Motor neuron (in vitro differentiated cells): ENCODE measurements at places on chromosomes 16 and 17.

- no peak for ATAC-seq
These were observed 33.9 kb upstream of the ATP2C2 start for GRCh38 chr16:84334482-84334881.

GRCh38 chr17:5592382-5592781, 8.1 kb upstream of the NLRP1 start:
- ATAC-seq = peak; percentile 76

GRCh38 chr17:50922721-50923405, 56.7 kb upstream of the TOB1 start:
- ATAC-seq = no peak

DNA sequence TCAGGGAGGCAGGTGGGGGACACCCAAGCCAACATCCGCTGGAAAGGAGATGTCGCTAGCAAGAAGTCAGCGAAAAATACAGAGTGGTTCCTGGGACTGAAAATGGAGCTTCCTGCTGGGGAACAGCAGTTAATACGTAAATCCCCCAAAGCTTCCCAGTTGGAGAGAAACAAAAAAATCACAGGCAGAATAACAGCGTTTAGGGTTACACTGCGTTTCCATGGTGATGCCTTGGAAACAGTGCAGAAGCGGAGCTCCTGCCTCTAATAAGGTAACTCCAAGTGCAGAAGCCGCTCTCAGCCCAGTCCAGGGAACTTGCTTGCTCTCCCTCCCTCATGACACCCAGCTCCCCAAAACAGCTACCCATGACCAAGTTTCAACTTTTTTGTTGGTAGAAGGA, 73.4 kb downstream of the PLD6 start:
- ATAC-seq = no peak

GRCh38 chr16:57693550-57693949, 1.1 kb upstream of the DRC7 start:
- no peak for ATAC-seq

GRCh38 chr17:48439875-48440505, 10.0 kb upstream of the SKAP1 start:
- peak; percentile 43 for ATAC-seq

DNA sequence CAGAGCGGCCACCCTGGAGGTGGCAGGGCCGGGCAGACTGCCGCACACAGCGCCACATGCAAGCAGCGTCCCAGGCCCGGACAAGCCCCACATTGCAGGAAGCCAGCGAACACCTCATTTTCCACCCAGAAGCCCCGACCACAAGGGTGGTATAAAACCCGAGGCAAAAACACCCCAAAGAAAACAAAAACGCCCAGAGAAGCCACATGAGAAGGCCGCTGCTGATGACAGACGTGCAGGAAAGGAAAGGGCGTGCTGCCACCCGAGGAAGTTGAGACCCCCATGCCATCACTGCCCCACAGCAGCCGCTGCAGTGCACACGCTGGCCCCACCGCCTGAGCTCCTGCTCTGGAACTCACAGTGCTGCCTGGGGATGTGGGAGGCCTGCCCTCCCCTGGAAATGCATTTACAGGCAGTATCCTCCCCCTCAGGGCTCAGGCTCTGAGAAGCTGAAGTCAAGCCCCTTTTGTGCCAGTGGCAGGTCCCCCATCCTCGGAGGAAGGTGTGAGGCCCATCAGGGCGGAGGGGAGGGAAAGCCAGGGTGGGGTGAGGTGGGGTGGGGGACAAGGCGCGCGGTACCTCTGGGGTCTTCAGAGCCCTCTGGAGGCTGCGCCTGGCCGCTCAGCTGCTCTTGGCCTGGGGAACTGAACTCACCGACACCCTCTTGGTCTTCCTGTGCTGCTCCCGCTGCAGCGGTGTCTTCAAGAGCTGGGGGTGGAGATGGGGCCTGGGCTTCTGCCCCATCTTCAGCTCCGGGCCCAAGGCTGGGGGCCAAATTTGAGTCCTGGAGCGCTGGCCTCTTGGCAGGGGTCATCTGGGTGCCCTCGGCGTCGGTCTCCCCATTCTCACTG, 62.0 kb downstream of the IL21R start:
- ATAC-seq = no peak

DNA sequence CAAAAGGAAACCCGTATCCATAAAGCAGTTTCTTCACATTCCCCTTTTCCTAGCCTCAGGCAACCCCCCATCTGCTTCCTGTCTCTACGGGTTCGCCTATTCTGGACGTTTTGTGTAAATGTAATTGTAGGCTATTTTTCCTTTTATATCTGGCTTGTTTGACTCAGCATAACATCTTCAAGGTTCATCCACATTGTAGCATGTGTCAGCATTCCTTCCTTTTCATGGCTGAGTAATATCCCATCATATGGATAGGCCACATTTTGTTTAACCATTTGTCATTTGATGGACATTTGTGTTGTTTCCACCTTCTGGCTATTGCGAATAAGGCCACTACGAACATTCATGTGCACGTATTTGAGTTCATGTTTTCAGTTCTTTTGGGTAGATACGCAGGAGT, 54.6 kb downstream of the FOXL1 start:
- ATAC-seq = no peak
